ENCODE measurements at places on chromosomes 3 and 15.

DNA sequence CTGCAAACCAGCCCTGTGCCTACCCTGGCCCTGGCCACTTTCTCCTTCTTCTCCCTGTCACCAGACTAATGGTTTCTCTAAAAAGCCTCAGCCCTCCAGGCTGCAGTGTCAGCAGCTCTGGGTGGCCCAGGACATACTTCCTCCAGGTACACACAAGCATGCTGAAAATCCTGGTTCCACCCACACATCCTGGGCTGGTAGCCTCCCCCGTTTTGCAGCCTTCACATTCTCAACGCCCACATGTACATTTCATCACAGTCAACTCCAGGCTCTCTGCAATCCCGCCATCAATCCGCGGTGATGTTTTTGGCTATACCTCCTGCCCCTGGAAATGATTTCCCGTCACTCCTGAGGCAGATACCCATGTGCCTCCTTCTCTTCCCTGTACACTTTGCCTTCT is 59.4 kb downstream of the MAGEF1 start:
- DNase-seq: no peak

DNA sequence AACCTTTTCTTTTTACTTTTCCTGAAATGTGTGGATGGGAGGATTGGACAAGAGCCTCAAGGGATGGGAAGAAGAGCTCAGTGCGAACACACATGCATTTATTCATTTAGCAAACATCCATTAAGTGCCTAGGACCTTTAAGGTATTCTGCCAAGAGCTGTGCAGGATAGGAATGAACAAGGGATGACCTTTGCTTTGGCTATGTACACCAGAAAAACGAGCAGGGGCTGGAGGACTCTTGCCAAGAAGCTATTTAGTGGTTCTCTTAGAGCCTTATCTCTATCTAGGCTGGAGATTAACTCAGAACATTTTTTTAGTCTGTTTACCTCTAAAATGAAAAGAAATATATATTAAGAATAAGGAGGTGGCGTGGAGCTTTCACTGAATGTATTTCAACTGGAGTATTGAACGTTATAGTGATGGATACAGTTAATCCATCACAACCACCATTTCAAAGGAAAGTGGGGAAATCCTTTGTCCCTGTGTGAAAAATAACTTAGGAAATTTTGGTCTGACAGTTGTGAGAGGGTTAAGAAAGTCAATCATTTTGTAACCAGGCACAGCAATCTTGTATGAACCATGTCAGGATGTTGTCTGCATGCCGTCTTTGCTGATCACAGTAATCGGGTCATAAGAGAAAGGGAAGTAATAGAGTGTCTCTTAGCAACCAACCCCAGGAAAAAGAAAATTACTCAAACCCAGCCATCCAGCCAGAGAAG is 279.0 kb downstream of the LPP start:
- DNase-seq: peak; percentile 18

DNA sequence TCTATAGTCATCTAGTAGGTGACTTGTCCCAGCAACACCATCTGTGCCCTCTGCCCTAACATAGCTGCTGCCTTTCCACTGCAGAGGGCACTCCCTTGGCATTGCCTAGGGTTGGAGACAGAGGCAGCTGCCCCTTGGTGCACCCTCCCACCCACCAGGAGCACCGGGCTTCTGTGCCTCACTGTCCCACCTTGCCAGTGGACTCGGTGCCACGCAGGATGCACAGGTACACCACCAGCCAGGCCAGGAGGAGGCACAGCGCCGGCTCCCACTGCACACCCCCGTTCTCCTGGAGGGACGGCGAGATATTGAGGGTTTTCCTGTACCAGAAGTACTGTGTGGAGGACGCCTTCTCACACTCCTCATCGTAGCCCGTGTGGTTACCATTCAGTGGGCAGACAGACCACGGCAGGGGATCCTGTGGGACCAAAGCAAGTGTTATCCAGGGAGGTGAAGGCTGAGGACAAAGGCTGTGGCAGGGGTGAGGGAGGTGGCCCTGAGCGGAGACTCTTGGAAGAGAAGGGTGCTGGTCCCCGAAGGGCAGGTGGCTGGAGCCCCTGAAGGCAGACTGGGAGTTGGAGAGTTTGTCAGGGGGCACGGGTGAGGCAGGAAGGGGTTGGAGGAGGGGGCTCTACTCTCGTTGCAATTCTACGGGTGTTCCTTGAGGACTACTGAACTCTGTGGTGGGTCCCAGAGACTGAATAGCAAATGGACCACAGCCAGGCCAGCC is 20.6 kb downstream of the SLC6A20 start:
- DNase-seq: no peak

GRCh38 chr3:149790268-149790667 is 2.1 kb downstream of the ANKUB1 start:
- DNase-seq: no peak

GRCh38 chr3:50612970-50613846 is 1.6 kb upstream of the CISH start:
- peak; percentile 23 for DNase-seq

GRCh38 chr3:168581771-168582225 is 486.1 kb upstream of the GOLIM4 start:
- DNase-seq: no peak

DNA sequence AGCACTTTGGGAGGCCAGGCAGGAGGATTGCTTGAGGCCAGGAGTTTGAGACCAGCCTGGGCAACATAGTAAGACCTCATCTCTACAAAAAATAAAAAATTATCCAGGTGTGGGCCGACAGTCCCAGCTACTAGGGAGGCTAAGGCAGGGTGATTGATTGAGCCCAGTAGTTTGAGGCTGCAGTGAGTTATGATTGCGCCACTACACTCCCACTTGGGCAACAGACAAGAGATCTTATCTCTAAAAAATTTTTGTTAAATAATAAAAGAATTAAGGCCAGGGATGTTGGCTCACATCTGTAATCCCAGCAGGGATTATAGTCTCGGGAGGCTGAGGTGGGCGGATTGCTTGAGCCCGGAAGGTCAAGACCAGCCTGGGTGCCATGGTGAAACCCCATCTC is 25.8 kb upstream of the NFKBIZ start:
- DNase-seq: no peak

- DNase-seq: no peak
These were observed 99.5 kb upstream of the FOXB1 start for GRCh38 chr15:59904450-59905135.

GRCh38 chr15:101276501-101277037 is 716 bp downstream of the SELENOS start:
- DNase-seq: no peak

GRCh38 chr15:101156509-101157159 is 95.2 kb downstream of the CHSY1 start:
- no peak for DNase-seq

DNA sequence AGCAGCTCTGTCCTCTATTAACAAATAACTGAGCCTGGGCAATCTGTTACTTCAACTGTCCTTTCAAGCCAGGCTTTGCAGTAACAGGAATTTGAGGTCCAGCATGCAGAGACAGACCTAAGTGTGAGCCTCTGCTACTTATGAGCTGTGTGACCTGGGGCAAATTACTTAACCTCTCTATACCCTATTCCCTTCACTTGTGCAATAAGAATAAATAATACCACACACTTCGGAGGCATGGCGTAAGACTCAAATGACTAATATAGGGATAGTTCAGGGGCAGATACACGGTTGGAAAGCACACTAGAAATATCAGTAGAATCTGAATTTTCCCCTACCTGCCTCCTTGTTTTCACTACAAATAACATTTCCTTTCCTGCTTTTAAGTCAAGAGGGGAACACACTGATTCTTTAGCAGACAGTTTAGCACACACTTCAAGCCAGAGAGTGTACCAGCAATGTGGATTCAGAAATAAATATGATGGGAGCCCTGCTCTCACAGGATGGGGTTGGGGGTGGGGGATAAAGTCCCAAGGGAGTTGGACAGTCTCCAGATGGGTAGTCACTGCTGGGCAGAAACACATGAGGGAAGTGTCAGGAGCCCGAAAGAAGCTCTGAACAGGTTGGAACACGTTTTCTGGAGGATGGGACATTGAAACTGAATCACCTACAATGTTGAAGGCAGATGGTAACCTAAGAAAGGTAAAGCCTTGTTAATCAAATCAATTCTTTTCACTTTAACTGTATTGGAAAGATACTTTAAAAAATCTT is 61.8 kb upstream of the RBP1 start:
- DNase-seq: no peak

DNA sequence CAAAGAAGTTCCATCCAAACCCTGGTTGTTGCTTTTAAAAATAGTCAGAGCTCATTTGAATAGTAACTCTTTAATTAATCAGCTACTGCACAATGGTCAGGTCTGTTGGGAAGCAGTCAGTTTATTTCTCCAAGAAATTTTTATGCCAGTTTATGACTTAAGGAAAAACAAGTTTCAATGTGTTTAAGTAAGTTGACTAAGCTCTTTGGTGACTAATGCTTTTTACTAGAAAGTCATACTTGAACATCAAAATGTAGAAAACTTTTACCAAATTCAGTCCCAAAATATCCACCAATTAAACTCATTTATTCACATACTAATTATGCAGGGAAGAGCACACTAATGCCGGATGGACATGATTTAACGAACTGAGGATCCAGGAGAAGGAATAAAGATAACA is 22.1 kb downstream of the PRICKLE2 start:
- DNase-seq: no peak

DNA sequence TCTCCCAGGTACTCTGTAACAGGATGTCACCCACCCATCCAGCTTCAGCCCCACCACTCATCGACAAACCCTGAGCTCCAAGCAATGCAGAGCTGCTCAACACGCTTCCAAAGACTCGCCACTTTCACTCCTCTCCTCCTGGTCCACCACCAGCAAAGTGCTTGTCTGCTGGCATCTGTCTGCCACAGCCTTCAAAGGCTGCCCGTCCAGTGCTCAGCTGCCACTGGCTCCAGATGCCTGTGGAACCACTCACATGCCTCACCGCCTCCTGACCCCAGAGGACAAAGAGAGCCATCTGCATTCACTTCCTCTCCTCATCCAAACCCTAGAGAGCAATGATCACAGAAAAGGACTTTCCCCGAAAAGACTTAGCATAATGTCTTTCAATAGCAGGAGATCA is 109.5 kb upstream of the OCA2 start:
- DNase-seq: no peak

GRCh38 chr15:76380249-76380648 is 43.7 kb downstream of the ISL2 start:
- DNase-seq: no peak

Data from activated naive CD4-positive, alpha-beta T cell treated with anti-CD3 and anti-CD28 coated beads for 36 hours (primary cell).